ENCODE measurements at places on chromosomes 11 and 22.

- no peak for DNase-seq
Measured at GRCh38 chr11:27329867-27330632, 33.0 kb downstream of the CCDC34 start.

- DNase-seq = no peak
Measured at GRCh38 chr22:21945453-21946261, 7.0 kb downstream of the PPM1F start.

- DNase-seq = no peak
Measured at GRCh38 chr11:14886513-14886912, 5.5 kb downstream of the CYP2R1 start.

DNA sequence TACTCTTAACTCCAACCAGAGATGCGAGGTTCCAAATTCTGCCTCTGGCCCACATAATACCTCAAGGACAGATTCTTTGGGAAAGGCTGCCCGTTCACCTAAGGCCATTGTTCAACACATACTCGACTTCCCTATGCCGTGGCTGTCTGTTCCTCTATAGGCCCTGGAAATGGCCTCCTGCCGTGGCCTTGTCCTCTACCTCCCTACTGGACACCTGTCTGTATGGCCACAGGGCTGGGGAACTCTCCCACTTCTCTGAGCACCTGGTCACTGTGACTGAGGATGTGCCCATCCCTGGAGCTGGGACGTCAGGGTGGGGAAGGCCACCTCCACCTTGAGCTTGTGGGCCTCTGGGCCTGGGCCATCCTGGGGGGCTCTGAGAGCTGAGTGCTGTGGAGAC, 340.5 kb upstream of the B3GAT1 start:
- DNase-seq = no peak

GRCh38 chr11:65498977-65499712, at the start of gene MALAT1:
MALAT1 (plus strand) TSS chr11:65499045.
- peak; percentile 96 for DNase-seq

DNA sequence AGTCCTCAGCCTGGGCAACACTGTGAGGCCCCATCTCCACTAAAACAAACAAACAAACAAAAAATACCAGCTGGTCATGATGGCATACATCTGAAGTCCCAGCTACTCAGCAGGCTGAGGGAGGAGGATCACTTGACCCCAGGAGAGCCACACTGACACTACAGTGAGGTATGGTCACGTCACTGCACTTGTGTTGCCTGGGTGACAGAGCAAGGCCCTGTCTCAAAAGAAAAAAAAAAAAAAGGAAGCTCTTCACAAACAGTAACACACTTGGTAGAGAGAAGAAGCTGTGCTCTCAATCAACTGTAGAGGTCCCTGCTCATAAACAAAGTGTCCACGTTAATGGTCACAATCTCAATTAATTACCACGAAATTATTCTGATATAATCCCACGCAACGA, 401.6 kb upstream of the CCDC90B start:
- DNase-seq = no peak
